ENCODE measurements at places on chromosomes 5 and 9.
A peak's percentile ranks its signal among the peaks of the same experiment; 100 is the strongest.

DNA sequence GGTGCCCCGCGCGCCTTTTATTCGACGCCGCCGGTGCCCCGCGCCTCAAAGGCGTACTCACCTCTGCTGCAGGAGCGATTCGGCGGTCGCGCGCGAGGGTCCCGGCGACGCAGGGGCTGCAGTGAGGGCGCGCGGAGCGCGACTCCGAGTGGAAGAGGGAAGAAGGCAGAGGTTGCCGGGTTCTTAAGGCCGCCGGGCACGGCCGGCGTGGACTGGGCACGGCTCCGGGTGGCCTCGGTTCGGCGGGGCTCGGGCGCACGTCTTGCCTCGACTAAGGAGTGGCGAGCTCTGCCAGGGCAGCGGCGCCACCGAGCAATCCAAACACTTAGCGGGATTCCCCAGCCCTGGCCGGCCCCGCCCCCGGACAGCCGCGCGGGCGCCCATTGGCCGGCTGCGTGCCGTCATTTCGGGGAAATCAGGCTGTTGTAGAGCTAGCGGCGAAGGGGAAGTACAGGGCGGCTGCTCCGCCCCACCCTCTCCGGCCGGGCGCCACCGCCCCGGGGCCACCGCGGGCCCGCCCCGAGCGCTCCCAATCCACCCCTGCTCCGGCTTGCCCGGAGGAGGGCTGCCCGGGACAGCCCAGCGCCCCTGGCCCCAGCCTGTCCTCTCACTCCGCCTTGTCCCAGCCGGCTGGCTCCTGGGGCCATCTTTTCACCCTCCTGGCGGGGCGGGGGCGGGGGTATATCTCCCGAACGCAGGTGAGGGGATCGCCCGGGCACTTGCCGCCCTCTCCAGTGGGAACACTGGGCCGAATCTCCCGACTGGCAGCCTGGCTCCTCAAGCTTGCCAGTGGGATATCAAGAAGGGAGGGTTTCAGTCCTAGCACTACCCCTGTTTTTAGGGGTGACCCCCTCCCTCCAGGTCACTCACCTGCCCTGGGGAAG lies at the start of gene IRF1:
IRF1 (minus strand) TSS at position 290 of the 884 bp plus-strand sequence. CDS start 1,295 bp downstream, outside the sequence.
- DNase-seq: peak; percentile 61

GRCh38 chr5:73312146-73312871 lies 136.3 kb downstream of the FOXD1 start:
- no peak for DNase-seq

DNA sequence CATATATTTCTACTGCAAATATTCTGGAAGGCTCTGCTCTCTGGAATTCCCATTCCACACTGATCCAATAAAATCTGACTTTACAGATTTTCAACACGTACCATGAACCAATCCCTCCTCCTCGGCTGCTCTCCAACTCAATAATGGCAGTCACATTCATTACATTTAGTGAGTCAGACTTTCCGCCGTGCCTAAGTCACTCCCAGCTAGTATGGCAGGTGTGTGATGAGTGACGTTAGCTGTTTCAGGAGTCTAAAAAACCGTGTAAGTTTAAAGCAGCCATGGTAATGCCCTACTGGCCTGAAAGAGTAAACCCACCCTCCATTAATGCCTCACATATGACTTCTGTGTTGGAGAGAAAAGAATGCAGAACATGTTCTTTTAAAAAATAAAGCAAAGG lies 3.3 kb downstream of the FBN2 start:
- DNase-seq: no peak

- no peak for DNase-seq
Measured at GRCh38 chr9:92564982-92565381, 29.2 kb upstream of the ECM2 start.

GRCh38 chr9:132516911-132517310 lies 65.5 kb upstream of the BARHL1 start:
- no peak for DNase-seq

DNA sequence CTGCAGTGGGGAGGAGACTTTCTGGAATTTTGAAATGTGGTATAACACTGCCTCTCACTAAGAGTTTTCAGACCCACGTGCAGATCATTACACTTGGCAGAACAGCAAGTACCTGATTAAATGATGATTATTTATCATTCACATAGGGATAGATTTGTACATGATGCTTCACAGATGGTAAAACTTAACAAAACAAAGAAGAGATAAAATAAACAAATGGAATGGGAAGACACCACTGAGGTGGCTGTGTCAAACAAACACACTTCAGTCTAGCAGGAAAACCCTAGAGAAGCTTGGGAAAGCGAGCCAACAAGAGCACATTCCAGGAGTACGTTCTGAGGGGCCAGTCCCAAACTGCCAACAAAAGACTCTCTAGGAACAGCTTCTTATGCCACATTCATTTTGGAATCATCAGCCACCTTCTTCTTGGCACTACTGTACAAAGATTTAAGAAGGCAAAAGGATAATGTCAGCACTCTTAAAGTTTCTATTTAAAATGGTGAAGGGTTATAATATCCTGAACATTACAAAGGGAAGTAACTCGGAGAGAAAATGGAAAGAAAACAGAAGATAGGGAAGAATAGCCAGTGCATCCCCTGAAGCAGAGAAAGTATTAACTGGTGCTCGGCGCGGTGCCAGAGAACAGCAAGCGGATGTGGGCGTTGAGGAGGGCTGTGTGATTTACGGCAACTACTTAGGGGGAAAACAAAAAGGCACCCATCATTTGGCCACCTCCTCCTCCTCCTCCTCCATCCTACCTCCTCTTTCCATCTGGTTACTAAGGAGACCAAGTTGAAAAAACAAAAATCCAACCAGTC lies 1.6 kb downstream of the MED27 start:
- no peak for DNase-seq

DNA sequence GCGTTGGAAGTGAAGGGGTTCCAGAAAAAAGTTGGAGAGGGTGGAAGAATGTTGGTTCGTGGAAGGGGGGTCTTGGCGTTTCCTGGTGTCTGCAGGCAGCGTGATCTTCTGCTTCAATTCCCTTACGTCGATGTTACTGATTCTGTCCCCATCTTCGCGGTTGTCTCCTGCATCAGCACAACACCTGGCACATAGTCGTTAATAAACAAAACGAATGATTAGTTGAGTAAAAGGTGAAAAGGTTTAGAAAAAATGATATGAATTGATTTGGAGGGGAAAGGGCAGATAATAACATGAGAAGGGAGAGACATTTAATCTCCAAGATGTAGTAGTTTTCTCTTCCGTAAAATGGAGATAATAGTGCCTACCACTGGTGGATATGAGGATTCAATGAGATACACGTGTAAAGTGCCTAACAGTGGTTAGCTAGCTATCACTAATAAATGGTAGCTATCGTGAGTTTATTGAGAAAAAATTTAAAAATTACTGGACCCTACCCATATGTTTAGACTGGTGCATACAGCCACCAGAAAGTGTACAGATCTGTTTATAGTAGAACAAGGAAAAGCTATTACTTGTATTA lies 556 bp downstream of the MTREX start:
- DNase-seq: no peak

GRCh38 chr5:149779124-149779465 lies 49.0 kb downstream of the PPARGC1B start:
- no peak for DNase-seq

GRCh38 chr5:36667824-36668223 lies 61.4 kb downstream of the SLC1A3 start:
- DNase-seq: no peak

- DNase-seq: no peak
Measured at GRCh38 chr5:96812851-96813250, 5.1 kb upstream of the ERAP1 start.

GRCh38 chr5:131979816-131980215 lies 31.6 kb downstream of the ACSL6 start:
- no peak for DNase-seq

GRCh38 chr9:128282500-128282899 lies 6.4 kb downstream of the SWI5 start:
- no peak for DNase-seq

GRCh38 chr5:93425096-93425495 lies 155.9 kb downstream of the NR2F1-AS1 start:
- DNase-seq: no peak

DNA sequence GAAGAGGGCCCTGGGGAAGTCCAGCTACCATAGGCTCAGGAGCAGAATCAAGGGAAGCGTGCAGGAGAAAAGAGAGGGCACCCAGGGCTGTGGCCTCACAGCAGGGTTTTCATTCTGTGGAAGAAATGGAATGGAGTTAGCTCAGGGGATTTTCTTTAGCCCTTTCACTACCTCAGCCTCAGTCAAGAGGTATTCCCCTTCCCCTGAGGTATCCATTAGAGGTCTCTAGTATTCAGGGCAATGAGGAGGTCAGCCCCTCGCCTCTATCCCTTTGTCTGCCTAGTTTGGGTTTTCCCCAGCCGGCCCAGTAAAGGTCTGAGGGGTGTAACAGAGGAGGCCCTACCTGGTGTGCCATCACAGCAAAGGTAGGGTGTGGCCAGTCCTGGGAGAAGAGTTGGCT lies 21.5 kb downstream of the GFRA3 start:
- DNase-seq: no peak

- no peak for DNase-seq
Measured at GRCh38 chr9:72985746-72986145, 32.9 kb upstream of the ALDH1A1 start.

DNA sequence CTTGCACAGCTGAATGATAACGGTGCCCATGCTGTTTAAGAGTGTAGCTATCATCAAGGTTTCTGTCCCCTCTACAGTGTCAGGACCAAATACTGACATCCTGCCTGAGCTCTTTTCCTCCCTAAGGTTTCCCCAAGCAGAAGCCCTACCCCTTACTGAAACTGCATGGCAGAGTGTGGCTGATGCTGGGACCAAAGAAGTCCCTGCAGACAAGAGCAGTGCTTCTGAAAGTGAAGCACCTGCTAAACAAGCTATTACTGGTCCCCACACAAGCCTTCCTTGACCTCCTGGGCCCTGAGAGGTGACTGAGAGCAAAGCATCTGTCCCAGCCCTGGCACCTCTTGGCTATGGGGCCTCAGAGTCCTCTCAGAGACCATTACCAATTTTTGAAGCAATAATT lies 56.1 kb downstream of the CFAP90 start:
- DNase-seq: no peak

DNA sequence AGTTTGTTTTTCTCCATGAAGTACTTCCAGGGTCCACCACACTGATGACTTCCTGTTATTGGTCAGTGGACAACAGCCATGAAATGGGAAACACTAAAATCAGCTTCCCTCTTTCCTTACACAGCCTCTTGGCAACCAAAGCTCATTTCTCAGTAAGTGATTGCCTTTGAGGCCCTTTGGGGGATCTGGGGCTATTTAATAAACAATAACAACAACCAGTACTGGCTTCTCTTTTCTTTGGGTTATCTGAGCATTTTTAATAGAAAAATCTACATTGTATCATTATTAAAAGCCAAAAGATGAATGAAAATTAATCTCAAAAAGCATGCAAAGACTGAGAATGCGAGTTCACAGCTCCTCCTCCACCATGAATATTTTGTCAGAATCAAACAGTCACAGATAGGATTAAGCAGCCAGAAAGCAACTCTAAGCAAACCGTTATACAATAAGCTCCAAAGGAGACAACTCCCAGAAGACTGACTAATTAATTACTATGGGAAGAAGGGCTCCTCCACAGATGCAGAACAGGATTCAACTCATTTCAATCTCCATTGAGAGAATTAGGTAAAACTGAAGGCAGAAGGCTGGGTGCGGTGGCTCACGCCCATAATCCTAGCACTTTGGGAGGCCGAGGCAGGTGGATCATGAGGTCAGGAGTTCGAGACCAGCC lies 68.3 kb downstream of the SERINC5 start:
- no peak for DNase-seq

- DNase-seq: no peak
Measured at GRCh38 chr9:87567571-87567970, 69.9 kb downstream of the DAPK1 start.

GRCh38 chr9:114691046-114691955 lies 9.3 kb upstream of the TEX48 start:
- DNase-seq: no peak

GRCh38 chr5:77294185-77294584 lies 83.7 kb downstream of the PDE8B start:
- DNase-seq: no peak

GRCh38 chr5:116759860-116760640 lies 185.4 kb upstream of the SEMA6A start:
- DNase-seq: no peak

- DNase-seq: no peak
Measured at GRCh38 chr9:5511476-5511875, 1.1 kb downstream of the PDCD1LG2 start.

DNA sequence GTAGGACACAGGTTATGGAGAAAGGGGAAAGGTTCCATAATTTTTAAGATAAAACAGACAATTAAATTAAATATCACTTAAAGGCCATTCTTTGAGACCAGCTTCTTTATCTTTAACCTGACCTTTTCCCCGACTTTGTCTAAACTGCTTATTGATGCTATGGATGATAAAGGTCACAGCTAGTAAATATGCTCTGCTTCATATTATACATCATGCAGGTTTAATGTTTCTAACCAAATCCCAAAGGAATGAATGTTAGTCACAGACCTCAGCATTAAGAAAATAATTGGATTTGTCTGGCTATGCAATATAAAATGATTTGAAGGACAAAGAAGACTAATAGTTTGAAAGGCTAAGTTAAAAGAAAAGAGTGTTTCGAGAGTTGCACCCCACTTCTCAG lies 147.6 kb downstream of the ST8SIA4 start:
- no peak for DNase-seq

DNA sequence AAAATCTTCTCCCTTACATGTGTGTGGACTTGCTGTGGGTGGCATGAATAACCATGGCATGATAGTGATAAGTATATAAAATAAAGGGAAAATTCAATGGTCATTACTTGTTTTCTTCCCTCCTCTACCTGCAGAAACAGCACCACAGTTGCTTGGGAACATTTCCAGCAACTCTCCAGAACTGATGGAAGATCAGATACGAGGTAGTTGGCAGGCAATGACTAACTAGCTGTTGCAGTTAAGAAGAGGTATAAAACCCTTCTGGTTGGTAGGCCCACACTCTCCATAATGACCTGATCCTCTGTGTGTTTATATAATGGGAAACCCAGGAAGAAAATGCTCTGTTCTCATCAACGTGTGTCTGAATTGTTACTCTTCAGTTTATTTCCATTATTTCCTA lies 185.9 kb downstream of the SYK start:
- DNase-seq: no peak

DNA sequence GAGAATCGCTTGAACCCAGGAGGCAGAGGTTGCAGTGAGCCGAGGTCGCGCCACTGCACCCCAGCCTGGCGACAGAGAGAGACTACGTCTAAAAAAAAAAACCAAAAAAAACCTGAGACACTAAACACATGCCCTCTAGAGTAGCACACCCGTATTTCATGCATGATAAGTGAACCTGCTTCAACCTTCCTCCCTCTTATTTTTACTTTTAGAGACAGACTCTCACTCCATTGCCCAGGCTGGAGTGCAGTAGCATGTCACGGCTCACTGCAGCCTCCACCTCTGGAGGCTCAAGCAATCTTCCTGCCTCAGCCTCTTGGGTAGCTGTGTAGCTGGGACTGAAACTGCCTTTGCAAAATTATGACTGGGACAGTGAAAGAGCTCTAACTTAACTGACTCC lies 17.6 kb upstream of the NANS start:
- DNase-seq: no peak

DNA sequence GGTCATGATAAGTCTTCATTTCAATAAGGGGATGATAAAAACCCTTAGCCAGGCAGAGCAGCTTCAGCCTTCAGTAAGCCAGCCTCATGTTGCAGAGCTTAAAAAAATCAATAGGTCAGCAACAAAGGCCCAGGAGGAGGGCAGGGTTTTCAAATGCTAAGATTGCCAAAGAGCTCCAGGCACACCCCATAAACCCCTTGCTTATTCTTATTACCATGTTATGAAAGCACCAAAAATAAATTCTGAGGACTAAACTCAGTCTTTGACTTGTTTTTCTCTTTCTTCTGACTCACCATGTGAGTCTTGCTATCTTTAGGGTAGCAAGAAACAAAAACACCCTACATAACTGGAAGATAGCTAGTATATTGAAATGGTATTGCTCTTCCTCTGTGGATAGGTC lies 317.1 kb downstream of the KCTD16 start:
- DNase-seq: no peak

All from iPS DF 19.7 (cell line).